NCI-H774 (cell line): ENCODE measurements at places on chromosomes 11 and 22.

DNA sequence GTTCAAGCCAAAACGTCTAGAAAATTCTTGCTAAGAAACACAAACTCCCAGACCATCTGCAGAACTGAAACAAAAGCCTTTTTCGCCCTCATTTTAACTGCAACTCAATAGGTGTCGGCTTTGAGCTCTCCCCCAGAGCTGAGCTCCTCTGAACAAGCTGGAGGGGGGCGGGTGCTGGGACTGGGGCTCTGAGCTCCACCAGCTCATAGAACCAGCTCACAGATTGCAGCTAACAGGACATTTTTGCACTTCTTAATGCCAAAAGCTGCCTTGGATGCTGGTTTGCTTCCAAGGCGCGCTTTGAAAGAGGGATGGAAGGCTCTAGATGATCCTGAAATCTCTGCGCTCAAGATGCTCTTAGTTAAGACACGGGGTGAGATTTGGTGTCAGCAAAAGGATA is 6.0 kb upstream of the YWHAH start:
- DNase-seq = no peak

DNA sequence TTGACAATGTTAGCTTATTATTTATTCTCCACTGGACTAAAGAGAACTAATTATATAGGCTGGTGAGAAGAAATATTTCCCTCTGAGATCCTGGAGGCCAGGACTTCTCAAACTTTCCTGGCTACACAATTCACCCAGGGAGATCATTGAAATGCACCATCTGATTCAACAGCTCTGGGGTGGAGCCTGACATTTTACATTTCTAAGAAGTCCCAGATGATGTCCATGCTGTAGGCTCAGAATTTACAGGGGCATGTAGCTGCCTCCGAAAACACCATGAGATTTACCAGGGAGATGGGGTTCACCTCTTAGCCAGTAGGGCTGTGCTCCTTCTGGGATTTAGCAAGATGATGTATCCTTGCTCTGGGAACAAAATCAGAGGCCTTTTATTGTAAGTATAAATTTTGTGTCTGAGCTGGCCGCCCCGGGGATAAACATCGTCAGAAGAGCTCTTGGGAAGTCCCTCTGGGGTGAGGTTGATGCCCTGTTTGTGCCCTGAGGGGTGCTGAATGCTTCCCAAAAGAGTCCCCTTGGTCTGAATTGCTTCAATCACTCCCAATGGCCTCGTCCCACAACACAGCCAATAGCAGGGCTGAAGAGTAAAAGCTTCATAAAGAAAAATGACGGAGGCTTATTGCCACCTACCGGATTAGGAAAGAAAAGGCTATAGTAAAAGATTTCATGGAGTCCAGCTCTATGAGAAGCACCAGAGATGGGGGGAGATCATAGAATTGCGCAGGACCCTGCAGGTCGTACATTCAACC is 33.4 kb upstream of the API5 start:
- peak; percentile 2 for DNase-seq

DNA sequence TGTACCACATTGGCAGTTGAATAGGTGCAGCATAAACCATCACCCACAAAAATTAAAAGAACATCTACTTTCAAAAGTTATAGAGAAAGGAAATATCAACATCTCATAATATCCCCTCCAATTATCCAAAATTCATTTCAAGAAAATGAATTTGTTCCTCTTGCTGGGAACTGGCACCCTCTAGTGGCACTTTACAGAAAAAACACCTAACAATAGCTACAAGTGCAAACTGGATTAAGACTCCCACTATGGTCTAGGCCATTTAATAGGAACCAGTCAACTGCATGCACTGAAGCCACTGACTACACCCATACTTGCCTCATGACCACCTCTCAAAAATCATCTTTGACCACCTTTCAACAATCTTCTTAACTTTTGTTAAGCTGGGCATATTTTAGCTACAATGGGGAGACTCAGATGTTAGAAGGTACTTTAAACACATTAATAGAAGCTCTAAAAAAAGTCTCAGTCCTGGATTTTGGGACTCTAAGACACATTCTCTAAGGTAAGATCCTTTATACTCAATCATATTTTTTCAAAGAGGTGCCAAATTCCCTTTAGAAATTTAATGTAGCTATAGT is 17.3 kb downstream of the TRAF6 start:
- peak; percentile 19 for DNase-seq

GRCh38 chr11:10982704-10983510 is 125.1 kb upstream of the ZBED5 start:
- DNase-seq = no peak

DNA sequence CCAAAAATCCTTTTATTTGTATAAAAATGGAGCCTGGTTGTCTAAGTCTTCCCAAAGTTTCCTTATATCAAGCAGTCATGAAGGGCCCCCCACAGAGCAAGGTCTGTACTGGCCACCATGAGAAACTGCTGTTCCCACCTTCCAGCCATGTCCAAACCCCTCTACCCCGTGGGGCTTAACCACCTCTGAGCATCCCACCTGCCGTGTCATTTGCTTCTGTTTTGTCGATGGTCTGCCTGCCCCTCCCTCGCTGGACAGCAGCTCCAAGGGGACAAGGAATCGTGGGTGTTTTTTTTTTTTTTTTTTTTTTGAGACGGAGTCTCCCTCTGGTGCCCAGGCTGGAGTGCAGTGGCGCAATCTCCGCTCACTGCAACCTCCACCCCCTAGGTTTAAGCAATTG is 11.1 kb upstream of the ANO1 start:
- no peak for DNase-seq

GRCh38 chr22:38412435-38413084 is 42.4 kb downstream of the KCNJ4 start:
- no peak for DNase-seq

DNA sequence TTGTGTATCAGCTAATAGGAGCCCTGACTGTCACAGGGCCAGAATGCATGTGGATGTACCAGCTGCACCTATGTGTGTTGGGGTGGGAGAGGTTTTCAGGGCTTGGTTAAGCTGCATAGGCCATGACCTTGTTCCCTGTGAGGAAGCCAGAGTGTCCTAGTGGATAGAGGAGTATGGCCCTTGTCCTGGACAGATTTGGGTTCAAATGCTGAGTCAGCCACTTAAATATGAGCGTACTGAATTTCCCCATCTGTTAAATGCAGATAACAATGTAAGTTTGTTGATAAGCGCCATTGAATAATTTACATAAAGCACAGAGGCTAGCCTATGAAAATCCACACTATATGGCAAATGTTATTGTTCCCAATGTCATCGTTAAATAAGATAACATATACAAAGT is 74.4 kb downstream of the PANX1 start:
- DNase-seq = no peak
